Right renal pelvis (tissue), 4 donors: ENCODE measurements at places on chromosomes 2 and 18. TPM values are rescaled to one million over a fixed set of nuclear protein-coding genes. Genes with fewer than 3 reads are reported as not detected.

- no peak for DNase-seq
Observed at GRCh38 chr2:128291161-128291843, 27.4 kb downstream of the HS6ST1 start.

- no peak for DNase-seq
Observed at GRCh38 chr2:39335930-39336329, 92.2 kb upstream of the CDKL4 start.

The REG3A gene
- polyA plus RNA-seq, result not detected

- DNase-seq, result no peak
Observed at GRCh38 chr2:71129902-71130151, 202 bp downstream of the MCEE start.

The EFR3B gene
- 5.9 TPM for polyA plus RNA-seq

DNA sequence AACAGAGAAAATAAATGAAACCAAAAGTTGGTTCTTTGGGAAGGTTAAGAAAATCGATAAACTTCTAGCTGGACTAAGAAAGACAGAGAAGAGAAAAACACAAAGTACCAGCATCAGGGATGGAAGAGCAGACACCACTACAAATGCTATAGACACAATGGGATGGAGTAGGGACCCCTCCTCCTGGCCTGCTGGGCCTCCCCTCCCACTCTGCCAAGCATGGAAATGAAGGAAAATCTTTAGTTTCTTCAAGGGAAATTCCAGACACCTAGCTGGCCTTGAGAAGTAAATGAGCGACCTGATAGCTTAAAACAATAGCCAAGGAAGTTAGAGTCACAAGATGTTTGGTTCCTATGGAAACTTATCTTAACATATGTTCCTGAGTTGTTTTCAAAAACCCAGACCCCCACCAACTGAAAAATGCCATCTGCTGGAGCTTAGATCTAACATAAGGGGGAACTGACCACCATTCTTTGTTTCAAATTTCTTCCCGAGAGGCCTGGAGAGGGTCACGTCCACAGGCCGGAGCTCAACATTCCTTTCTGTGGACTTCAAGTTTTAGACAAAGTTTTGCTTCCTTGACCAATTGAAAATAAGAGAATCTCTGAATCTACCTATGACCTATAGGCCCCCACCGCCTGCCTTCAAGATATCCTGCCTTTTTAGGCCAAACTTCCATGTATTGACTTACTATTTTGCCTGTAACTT, 101.9 kb downstream of the BIN1 start:
- DNase-seq, result no peak
